ENCODE measurements at places on chromosomes 4 and X.
A peak's percentile ranks its signal among the peaks of the same experiment; 100 is the strongest.

DNA sequence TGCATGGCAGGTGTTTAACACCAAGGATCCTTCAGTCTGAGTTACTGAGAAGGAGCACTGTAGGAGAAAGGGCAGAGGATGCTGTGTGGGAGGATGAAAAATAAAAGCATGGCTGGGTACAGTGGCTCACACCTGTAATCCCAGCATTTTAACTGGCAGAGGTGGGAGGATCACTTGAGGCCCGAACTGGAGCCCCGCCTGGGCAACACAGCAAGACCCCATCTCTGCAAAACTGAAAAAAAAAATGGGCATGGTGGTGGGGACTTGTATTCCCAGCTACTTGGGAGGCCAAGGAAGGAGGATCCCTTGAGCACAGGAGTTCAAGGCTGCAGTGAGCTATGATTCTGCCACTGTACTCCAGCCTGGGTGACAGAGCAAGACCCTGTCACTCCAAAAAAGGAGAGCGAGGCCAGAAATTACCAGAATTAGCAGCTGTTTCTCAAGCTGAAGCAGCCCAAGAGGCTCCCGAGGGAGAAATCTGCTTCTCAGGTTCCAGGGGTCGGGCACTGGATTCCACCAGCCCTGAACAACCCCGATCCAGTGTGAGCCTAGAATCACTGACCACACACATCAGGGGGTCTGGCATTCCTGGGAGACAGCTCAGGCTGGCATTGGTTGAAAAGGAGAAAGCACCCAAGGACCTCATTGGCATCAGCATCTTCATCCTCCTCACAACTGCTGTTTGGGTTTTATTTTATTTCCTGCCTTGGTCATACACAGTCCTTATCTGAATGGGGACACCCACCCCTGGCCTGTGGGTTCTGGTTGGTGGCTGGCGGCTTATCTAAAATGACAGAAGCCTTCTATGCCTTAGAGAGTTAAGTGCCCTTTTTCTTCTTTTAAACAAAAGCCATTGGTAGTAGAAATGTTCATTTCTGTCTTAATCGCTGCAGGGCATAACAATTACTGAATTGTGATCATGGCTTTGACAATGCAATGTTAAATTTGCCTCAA lies 66.3 kb upstream of the TRIM2 start:
- no peak for DNase-seq

GRCh38 chr4:102815981-102816380 lies 11.4 kb downstream of the UBE2D3 start:
- DNase-seq, result no peak

- no peak for DNase-seq
Observed at GRCh38 chr4:140121646-140122045, 32.3 kb downstream of the MAML3 start.

DNA sequence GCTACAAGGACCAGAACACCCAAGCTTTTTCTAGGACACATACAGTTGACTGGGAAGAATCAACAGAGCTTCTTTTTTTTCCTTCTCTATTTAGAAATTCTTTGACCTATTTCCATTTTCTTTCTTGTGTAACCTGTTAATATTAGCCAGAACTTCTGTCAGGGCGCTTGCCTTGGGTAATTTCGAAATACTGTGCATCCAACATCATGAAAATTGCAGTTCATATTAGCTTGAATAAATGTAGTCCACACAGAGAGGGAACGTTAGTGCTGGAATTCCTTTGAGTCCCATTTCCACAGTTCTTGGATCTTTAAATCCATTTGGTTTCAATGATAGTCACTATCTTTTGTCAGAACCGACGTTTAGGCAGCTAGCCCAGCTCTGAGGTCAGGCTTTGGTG lies 141.8 kb downstream of the MXRA5 start:
- DNase-seq, result no peak

DNA sequence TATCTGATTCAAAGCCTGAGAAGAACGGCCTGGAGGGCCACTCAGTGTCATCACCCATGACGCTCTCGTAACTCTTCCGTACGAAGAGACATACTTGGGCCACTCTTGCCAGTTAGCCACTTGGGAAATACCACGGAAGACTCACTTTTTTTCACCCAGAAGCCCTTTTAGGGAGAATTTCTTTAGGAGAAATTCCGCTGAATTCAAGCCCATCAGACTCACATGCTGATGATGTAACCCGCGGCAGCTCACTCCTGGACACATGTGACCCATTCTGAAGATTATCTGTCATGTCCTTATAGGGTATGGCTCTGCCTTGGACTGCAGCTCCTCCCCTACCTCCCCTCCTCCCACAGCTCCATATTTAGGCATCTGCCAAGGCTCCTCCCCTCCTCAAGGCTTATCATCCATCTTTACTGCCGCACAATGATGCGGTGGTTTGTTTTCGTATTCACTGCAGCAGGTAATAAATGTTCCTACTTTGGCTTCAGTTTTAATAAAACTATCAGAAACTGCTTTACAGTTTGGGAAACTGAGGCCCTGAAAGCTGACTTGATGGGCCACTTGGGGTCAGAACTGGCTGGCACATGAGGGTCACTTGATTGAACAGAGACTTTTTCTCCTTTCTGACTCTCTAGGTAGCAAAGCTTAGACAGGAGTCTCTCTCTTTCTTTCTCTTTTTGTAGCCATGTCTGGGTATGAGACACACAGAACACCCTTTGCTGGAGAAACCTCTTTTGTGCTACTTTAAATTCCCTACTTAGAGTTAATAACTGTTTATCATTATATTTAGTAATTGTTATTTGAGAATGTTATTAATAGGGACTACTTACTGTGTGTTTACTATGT lies 42.1 kb downstream of the RHOH start:
- peak; percentile 46 for DNase-seq

DNA sequence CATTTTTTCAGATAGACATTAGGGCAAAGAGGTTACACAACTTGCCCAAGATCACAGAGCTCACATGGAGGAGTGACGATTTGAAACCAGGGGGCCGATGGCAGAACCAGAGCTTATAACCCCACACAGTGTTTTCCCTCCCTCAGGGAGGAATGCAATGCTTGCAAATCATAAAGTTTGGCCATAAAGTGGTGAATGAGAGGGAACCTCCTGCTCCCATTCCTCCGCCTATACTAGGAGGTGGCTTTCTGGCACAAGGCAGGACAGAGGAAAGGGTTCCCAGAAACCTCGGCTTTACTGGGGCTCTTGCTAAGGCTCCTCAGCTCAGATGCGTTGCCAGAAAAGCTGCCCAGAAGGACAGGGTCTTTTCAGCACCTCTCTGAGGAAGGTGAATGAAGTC lies 19.3 kb downstream of the TMEM154 start:
- no peak for DNase-seq

GRCh38 chr4:69156913-69157312 lies 57.6 kb downstream of the UGT2B11 start:
- no peak for DNase-seq

GRCh38 chr4:17120761-17121160 lies 222.3 kb upstream of the LDB2 start:
- DNase-seq, result no peak

DNA sequence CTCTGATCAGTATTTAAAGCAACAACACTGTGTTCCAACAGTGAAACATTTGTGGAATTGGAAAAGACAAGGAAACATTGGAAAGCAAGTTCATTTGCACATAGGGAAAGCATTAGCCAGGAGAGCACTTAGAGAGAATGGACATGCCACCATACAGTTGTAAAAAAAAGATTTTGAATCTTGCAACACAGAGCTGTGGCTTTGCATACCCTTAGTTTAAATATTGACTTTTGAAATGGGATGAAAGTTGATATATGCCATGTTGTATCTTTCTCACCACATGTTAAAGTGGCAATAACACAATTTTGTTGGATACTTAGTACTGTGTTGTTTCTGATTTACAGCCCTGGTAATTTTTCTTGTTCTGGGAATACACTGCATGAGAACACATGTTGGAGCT lies 208.1 kb downstream of the BMPR1B start:
- DNase-seq, result no peak

DNA sequence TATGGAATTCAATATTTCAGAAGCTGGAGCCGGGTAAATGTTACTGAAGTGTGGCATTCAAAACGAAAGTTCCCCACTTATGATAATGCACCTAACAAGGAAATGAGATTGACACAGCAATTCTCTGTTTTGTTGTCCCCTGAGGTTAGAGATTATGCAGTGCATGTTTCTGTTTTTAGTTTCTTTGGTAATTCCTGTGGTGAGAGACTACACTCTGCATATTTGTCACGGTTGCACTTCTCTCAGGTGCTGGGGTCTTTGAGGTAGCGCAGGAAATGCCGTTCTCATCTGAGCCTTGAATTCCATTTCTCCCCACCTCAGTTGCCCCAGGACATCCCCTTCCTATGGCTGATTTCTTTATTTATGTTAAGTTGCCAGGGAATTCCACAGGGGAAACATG lies 15.3 kb upstream of the BEND4 start:
- DNase-seq, result no peak

DNA sequence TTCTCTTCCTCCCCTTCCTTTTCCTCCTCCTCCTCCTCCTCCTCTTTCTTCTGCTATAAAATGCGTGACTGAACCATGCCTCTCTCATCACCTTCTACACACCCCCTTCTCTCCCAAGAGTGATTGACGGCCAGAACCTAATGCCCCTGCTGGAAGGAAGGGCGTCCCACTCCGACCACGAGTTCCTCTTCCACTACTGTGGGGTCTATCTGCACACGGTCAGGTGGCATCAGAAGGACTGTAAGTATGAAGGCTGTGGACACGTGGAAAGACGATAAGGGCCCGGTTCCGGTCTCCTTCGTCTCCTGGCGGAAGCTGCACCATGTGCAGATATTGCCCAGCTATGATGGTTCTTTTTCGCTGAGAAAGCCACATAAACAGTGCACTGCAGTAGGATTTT lies 12.1 kb upstream of the ARSF start:
- DNase-seq, result no peak

GRCh38 chr4:125266901-125267604 lies 47.7 kb upstream of the FAT4 start:
- DNase-seq, result no peak

DNA sequence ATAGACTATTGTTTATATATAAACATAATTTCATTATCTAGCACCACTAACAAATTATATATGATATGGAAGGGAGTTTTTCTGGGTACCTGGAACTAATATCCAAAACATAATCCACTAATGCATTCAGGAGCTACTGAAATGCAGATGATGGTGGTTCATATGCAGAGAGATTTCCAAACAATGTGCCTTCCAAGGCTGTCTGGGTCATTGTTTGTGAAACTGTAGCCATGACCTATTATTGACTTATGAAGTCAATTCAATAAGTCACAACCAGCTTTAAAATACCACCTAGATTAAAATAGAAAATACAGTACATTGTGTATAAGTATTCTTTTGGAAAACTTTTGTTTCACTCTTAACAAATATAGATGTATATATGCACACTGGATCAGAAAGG lies 237.0 kb upstream of the PRPS2 start:
- DNase-seq, result no peak

GRCh38 chr4:113636877-113637276 lies 124.7 kb downstream of the CAMK2D start:
- no peak for DNase-seq

- DNase-seq, result no peak
Observed at GRCh38 chr4:162957521-162958143, 209.1 kb downstream of the NAF1 start.

- DNase-seq, result no peak
Observed at GRCh38 chr4:105520819-105521790, 31.3 kb upstream of the ARHGEF38 start.

DNA sequence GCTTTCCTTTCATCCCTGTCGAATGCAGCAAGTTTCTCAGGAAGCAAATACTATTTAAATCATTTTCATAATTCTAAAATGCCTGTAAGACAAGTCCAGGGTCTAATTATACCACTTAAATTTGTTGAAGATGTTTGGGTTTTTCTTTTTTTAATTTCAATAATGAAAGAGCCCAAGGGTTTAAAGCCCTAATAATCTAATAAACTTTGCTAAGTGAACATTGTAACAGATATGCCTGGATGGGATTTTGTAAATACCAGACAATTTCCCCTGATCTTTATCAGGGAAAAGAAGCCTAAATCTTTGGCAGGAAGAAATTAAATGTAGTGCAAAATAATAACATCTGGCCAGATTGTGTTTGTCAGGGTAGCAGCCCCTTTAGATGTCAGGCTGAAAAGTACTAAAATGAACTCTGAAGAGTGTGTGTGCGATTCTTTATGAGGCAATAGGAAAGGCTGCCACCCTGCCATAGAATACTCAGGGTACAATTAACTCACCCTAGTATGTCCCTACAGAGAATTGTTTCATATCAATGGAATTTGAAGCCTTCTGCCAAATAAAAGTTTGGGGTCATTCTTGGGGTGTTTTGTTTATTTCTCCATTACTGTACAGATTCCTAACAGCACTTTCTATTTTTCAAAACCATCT lies 45.6 kb downstream of the GPC3 start:
- no peak for DNase-seq

- no peak for DNase-seq
Observed at GRCh38 chr4:84944947-84945346, 21.5 kb downstream of the WDFY3 start.

GRCh38 chr4:86955888-86956451 lies 21.2 kb downstream of the AFF1 start:
- no peak for DNase-seq

GRCh38 chrX:12309040-12309743 lies 170.9 kb downstream of the FRMPD4 start:
- no peak for DNase-seq

GRCh38 chrX:68989865-68990606 lies 161.2 kb downstream of the EFNB1 start:
- DNase-seq, result no peak

DNA sequence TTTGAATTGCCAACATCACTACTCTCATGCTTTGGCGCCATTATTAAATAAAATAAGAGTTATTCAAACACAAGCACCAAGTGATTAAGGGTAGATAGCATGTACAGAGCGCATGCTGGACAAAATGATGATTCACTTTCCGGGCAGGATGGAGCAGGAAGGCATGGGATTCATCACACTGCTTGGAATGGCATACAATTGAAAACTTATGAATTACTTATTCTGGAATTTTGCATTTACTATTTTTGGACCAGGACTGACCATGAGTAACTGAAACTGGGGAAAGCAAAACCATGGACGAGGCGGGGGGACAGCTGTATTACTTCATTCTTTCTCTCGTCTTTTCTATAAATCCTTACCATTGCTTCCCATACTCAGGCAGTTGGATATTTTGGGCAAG lies 28.5 kb upstream of the FGF5 start:
- no peak for DNase-seq

DNA sequence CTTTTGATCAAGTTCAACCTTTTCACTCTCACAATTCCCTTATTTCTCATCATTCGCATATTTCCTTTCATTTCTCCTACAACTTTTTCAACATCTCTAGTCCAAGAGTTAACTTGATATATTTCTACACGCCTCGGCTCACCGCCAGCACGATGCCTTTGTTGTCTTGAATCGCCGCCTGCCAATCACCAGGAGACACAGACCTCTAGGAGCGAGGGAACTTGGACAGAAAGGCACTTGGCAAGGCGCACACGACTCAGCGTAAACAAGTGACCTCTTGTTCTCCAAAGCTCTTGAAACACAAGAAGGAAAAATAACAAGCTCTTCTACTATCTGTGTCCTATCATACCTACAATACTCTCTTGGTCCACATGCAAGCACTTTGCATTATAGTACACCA lies 27.1 kb upstream of the RBMX start:
- no peak for DNase-seq

GRCh38 chrX:139692908-139693307 lies 15.1 kb downstream of the MCF2 start:
- DNase-seq, result no peak

- no peak for DNase-seq
Observed at GRCh38 chr4:54041100-54041499, 23.3 kb downstream of the CHIC2 start.

- DNase-seq, result no peak
Observed at GRCh38 chr4:10492464-10492863, 35.2 kb upstream of the ZNF518B start.
